ENCODE measurements at places on chromosomes 2 and 18.
A peak's percentile ranks its signal among the peaks of the same experiment; 100 is the strongest.

- DNase-seq = no peak
These were observed 114.5 kb downstream of the STPG4 start for GRCh38 chr2:47040651-47041050.

- DNase-seq = no peak
These were observed 116.0 kb downstream of the COPS8 start for GRCh38 chr2:237201461-237202287.

DNA sequence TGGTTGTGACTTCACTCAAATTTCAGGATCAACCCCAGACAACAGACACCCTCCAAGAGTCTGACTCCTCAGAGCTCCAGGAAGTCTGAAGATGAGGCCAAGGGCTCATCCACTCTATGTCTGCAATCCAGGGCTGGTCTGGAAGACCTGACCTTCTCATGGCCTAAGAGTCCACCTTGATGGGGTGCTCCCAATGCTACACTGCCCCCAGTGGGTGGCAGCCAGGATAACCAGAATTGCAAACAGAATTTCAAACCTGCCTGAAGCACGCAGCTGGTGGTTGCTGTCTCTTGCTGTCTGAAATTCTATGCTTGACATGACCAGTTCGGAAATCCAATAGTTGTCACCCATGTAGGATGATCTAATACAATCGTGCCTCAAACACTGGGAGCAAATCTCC, 96.0 kb downstream of the UXS1 start:
- DNase-seq = peak; percentile 52

DNA sequence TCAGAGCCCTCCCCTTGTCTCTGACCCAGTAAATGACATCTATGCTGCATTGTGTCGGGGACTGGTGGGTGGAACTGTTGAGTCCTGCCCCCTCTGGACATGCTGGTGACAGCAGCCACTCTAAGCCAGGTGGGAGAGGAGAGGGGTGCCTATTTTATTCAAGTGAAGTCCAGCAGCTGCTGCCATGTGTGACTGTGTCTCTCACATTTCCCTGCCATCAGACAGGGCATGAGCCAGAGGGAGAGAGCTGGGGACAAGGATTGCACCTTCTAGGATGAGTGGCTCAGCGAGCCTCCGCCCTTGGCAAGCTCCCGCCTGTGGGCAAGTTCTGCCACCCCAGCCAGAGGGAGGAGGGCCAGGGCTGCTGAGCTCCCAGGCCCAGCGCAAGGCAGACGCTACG, 13.7 kb downstream of the NGEF start:
- no peak for DNase-seq

- no peak for DNase-seq
These were observed 422.6 kb upstream of the REG3G start for GRCh38 chr2:78602862-78603261.

DNA sequence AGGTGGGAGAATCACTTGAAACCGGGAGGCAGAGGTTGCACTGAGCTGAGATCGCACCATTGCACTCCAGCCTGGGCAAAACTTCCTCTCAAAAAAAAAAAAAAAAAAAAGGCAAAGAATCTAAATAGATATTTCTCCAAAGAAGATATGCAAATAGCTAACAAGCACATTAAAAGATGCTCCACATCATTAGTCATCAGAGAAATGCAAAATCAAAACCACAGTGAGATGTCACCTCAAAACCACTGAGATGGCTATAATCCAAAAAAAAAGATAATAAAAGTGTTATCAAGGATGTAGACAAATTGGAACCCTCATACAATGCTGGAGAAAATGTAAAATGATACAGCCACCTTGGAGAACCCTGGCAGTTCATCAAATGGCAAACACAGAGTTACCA, 8.4 kb downstream of the ST8SIA5 start:
- DNase-seq = no peak

DNA sequence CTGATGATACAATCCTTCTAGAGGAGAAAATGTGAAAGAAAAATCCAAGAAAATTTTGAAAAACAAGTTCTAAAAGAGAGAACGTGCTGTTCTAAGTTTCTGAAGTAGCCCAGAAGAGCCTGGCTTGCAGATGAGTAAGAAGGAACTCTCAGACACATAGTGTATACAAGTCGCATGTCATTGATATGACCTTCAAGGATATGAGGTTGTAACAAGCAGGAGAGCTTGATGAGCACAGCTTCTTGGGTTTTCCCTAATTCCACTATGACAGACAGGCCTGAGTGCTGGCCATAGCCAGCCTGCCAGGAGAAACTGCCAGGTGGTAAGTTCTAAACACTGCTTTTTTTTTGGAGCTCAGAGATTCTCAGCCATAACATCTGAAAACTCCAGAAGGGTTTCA, 235.7 kb upstream of the SIX2 start:
- no peak for DNase-seq

DNA sequence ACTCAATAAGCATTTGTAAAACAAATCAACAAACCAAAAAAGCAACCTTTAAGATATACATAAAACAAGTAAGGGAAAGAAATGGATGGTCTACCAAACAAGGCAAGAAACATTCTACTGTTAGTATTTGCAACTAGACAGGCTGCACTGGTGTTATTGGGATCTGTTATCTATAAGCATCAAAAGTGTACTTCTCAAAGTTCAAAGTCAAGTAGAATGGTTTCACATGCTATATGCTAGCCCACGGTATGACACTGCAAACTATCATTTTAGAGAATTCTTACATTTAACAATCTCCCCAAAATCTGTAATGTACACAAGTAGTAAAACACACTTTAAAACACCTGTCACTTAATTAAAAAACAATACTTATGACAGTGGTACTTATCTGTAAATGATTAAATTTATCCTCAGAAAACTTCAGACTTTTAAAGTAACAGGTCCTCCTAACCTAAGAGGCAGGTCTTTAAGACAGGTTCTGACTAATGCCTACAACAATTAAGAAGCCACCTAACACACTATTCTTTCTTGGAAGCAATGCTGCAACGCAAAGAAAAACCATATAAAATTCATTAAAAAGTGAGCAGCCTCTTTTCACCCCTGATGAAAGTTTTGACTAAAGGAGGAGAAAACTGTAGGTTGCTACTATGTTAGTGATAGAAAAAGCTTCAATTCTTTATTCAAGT, 34.8 kb downstream of the SMAD2 start:
- DNase-seq = no peak

- DNase-seq = no peak
These were observed 370.8 kb upstream of the NT5C1B start for GRCh38 chr2:18959952-18960717.

DNA sequence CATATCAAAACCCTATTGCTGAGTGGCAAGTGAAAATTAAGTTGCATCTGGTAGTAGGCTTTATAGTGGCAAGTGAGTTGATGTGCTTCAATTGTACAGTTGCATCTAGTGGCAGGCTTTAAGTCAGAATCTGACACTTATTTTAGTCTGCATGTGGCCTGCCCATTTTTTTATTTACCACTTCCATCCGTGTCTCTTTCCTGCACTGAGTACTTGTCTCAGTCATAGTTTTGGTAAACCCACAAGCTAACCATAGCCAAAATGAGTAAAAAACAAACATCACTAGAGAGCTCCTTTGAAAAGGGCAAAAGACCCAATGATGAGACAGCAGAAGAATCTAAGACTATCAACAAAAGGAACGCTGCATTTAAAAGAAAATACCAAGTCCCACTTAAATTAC, 96.0 kb upstream of the CRACDL start:
- DNase-seq = no peak

GRCh38 chr2:190447766-190448165, 39.6 kb downstream of the MFSD6 start:
- no peak for DNase-seq

Data from CD4-positive, alpha-beta T cell treated with Interleukin-17A for 4 hours (primary cell).